ENCODE measurements at places on chromosomes 7 and 10.

GRCh38 chr7:121882731-121883130, 9.8 kb downstream of the PTPRZ1 start:
- H3K4me1 ChIP-seq, result peaks cover 84% of the 10 kb centered on the region
- H3K27ac ChIP-seq, result peak overlapping the region; percentile 79
- peaks cover 4% of the 10 kb centered on the region for H3K36me3 ChIP-seq
- no peaks in the 10 kb centered on the region for H3K27me3 ChIP-seq
- DNase-seq, result no peak

DNA sequence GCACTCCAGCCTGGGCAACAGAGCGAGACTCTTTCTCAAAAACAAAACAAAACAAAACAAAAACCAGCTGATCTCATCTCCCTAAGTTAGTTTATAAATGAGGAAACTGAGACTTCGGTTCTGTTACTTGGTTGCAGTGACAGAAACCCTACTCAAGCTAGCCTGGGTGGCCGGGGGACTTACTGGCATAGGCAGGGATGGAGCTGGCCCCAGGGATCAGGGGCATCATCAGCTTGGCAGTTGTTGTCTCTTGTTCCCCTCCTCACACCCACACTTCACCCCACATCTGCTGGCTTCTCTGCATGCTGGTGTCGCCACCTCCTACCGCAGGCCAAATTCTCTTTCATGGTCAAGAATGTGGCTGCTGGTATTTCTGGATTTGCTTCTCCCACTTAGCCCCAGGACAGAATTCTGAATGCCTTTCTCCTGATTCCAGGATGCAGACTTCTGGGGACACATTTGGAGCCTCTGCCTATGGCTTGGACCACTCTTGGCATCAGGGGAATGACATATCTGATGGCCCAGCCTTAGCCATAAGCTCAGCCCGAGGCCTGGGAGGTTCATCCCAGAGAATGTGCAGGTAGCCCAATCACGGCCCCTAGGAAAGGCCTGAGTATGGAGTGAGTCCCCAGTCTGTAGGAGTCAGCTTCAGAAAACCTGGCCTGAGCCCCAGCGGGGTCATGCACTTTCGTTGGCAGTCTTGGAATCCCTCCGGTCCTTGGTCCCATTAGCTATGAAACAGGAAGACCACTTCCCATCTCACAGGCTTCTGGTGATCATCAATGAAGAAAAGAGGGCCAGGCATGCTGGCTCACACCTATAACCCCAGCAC, 41.6 kb upstream of the CTBP2 start:
- H3K4me1 ChIP-seq, result no peaks in the 10 kb centered on the region
- no peak for DNase-seq
- H3K4me3 ChIP-seq, result no peak overlapping the region
- H3K27me3 ChIP-seq, result no peaks in the 10 kb centered on the region
- no peaks in the 10 kb centered on the region for H3K36me3 ChIP-seq

- no peaks in the 10 kb centered on the region for H3K36me3 ChIP-seq
- peaks cover 15% of the 10 kb centered on the region for H3K4me1 ChIP-seq
- H3K4me3 ChIP-seq, result no peak overlapping the region
- H3K27ac ChIP-seq, result no peak overlapping the region
Measured at GRCh38 chr7:91083855-91084644, 180.2 kb upstream of the FZD1 start.

- no peaks in the 10 kb centered on the region for H3K27me3 ChIP-seq
- H3K4me3 ChIP-seq, result no peak overlapping the region
- no peaks in the 10 kb centered on the region for H3K36me3 ChIP-seq
- H3K4me1 ChIP-seq, result peaks cover 2% of the 10 kb centered on the region
Measured at GRCh38 chr7:37901890-37902524, 14.6 kb downstream of the SFRP4 start.

DNA sequence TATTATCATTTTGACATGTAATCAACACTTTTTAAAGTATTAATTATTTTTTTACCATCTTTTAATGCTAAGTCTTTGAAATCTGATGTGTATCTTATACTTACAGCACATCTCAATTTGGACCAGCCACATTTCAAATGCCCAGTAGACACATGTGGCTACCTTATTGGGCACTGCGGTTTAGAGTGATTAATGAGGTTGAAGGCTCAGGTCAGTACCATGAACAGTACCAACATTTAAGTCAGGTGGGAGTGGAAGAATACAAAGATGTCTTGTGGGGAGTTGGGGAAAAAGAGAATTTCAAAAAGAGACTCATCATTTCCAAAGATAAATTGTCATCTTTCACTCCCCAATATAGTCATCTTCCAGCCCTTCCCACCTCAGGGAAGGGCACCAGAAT, 40.5 kb downstream of the COL28A1 start:
- H3K27ac ChIP-seq, result no peak overlapping the region
- no peaks in the 10 kb centered on the region for H3K4me1 ChIP-seq
- no peak overlapping the region for H3K4me3 ChIP-seq
- no peaks in the 10 kb centered on the region for H3K36me3 ChIP-seq
- no peaks in the 10 kb centered on the region for H3K27me3 ChIP-seq
- no peak for DNase-seq

DNA sequence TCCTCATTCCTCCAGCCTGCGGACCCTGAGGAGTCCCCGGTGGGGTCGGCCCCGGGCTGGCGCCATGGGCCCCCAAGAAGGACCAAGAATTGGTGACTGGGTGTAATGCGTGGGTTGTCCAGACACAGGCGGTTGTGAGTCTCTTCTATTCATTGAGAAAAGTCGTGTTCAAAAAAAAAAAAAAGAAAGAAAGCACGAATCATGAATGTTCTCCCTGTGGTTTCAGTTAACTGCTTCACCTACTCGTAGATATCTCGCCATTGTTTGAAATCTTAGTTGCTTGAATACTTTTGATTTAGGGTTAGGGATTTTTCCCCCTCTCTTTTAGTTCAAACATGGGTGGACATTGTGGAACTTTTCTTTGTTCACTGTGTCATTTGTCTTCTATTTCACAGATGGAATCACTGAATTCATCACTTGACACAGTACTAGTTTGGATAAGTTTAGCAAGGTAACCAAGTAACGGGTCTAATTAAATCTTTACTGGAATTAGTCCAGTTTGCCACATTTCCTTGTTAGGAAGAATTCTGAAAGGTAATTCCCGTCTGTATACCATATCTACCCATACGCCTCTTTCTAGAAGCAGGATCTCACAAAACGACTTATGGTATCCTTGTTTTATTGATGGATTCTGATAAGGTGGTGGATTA, 775 bp downstream of the STARD3NL start:
- H3K27me3 ChIP-seq, result peaks cover 13% of the 10 kb centered on the region
- peak overlapping the region; percentile 72 for H3K27ac ChIP-seq
- no peak for DNase-seq
- peaks cover 18% of the 10 kb centered on the region for H3K4me1 ChIP-seq
